ENCODE measurements at places on chromosomes 11 and 22.
A peak's percentile ranks its signal among the peaks of the same experiment; 100 is the strongest.

DNA sequence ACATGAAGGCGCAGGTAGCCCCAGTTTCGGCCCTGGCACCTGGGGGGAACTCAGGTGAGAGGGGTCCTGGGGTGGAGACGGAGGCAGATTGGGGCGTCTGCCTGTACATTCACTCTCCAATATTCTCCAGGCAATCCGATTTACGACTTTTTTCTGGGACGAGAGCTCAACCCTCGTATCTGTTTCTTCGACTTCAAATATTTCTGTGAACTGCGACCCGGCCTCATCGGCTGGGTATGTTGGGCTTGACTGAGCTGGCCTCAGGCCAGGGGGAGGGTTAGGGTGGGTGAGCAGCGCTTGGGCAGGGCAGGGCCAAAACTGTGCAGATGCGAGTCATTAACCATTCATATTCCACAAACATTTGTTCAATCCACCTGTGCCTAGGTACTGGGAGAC is 1.7 kb downstream of the TM7SF2 start:
- DNase-seq = no peak

DNA sequence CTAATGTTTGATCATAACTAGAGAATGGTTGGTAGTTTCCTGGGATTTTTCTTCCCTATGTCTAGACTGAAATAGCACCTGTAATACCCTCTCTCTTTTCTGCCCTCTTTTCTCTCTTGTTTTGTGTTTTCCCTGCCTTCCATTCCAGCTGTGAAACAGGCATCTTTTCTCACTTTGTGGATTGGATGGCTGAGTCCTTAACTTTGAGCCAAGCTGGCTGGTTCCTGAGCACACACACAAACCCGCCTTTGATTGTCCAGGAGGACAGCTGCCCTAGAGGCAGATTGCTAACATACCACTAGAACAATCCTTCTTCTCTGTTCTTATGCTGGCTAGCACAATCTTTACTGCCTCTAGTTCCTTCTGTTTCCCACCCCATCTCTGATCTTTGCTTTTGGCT is 17.7 kb downstream of the CTNND1 start:
- DNase-seq = no peak

DNA sequence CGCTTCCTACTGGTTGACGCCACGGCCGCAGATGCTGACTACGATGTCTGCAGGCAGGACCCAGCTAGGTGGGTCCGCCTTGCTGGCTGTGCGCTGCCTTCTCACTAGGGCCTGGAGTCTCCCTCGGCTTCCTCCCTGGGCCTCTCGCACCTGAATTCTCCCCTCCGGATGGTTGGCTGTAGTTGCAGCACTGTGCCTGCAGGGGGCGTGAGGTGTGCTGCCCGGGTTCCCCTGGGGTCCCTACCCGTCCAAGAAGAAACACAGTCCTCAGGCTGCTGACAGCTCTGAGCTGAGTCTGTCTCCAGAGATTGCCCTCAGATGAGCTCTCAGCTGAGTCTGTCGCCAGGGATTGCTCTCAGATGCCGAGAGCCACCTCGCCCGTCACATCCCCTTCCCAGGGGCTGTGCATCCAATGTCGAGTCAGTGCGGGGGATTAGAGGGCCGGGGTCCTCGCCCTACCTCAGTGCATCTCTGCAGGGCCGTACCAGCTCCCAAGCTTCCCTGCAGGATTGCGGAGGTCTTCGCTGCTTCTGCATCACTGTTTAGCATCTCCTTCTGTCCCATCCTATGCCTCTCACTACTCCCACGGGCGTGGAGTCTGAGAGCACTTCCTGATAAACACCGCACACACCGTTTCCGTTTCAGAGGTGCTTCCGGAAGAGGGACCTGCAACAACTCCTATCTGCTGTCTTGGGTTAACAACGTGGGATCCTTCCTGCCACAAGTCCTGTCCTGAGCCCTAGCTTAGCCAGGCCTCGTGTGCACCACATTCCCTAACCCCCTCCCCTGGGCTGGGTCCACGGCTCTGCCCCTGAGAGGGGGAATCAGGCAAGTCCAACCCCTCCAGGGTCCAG is 196.9 kb downstream of the CSNK2A3 start:
- peak; percentile 15 for DNase-seq

DNA sequence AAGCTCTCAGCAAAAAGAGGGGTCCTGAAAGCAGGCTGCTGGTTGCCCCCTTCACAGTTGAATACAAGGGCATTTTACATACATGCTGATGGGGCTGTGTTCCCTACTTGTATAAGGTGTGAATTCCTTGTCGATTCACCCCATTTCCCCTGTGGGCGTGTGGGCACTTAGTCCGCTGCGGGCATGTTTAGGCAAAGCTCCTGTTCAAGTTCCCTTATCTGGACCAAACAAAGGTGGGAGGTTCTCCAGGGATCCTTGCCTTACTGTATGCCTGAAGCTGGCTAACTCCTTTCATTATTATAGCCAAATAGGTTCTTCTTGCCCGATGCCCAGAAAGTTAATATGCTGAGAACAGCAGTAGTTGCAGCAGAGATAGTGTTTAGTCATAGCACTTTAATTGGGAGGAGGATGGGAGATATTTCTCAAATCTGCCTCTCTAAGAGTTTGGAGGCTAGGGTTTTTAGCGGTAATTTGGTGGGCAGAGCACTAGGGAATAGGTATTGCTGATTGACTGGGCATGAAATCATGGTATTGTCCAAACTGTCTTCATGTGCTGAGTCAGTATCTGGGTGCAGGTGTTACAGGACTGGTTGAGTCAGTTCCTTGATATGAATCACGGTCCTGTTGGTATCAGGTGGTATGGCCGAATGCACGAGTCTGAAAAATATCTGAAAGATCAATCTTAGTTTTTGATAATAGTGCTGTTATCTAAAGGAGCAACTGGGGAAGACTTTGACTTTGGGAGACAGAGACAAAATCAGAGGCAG is 32.7 kb downstream of the METTL15 start:
- no peak for DNase-seq

DNA sequence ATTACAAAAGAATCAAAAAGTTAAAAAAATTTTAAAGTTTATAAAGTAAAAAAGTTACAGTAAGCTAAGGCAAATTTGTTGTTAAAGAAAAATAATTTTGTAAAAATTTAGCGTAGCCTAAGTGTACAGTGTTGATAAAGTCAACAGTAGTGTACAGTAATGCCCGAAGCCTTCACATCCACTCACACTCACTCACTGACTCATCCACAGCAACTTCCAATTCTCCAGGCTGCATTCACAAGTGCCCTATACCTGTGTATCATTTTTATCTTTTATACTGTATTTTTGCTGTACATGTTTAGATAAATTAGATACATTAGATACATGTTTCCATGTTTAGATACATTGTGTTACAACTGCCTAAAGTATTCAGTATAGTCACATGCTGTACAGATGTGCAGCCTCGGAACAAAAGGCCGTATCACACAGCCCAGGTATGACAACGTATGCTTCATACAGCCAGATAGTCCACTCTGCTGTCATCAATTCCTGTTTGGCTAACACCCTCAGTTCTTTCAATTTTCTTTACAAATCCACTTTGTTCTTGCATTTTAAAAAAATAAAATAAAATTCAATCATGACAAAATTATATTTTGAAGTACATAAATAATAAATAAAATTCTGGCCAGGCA is 80.7 kb downstream of the RBFOX2 start:
- no peak for DNase-seq

DNA sequence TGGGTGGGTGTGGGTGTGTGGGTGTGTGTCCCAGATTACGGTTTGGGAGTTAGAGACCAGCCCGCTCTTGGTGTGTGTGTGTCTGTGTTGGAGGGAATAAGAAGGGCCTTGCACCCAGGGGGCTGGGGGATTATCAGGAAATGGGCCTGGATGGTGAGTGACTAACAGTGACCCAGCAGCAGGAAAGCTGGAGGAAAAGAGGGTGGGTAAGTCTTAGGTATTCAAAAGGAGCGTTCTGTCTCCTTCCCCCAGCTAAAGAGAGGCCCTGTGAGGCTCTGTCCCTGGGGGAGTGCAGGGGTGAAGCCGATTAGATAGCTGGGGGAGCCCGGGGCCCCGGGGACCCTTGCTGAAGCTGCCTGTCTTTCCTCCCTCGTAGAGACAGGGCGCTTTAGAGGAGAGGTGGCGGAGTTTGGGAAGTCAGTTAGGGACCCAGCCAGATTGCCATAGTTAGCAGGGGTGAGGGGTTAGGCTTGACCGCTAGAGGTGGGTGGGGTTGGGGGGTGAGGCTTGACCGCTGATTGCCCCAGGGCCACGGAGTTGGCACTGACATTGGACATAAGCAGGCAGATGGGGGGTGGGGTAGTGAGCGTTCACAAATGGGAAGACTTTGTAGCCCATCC is 1.5 kb downstream of the OAF start:
- no peak for DNase-seq

DNA sequence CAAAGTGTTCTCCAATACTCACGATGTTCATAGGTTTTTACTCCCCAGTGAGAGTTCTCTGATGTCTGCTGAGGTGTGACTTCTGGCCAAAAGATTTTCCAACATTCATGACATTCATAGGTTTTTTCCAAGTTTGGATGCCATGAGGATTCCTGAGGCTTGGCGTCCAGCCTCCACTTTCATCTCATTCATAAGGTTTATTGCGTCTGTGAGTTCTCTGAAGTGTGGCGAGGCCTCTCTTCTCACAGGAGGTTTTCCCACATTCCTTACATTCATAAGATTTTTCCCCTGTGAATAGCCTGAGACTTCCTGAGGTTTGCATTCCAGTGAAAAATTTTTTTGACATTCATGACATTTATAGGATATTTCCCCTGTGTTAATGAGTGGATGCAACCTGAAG is 1014.1 kb downstream of the LRRC4C start:
- no peak for DNase-seq

- no peak for DNase-seq
Observed at GRCh38 chr22:23527971-23528740, 51.9 kb downstream of the IGLL1 start.

- DNase-seq = no peak
Observed at GRCh38 chr11:9664276-9665171, 647 bp downstream of the SWAP70 start.

- DNase-seq = no peak
Observed at GRCh38 chr11:96088914-96089313, 165.0 kb upstream of the MTMR2 start.

DNA sequence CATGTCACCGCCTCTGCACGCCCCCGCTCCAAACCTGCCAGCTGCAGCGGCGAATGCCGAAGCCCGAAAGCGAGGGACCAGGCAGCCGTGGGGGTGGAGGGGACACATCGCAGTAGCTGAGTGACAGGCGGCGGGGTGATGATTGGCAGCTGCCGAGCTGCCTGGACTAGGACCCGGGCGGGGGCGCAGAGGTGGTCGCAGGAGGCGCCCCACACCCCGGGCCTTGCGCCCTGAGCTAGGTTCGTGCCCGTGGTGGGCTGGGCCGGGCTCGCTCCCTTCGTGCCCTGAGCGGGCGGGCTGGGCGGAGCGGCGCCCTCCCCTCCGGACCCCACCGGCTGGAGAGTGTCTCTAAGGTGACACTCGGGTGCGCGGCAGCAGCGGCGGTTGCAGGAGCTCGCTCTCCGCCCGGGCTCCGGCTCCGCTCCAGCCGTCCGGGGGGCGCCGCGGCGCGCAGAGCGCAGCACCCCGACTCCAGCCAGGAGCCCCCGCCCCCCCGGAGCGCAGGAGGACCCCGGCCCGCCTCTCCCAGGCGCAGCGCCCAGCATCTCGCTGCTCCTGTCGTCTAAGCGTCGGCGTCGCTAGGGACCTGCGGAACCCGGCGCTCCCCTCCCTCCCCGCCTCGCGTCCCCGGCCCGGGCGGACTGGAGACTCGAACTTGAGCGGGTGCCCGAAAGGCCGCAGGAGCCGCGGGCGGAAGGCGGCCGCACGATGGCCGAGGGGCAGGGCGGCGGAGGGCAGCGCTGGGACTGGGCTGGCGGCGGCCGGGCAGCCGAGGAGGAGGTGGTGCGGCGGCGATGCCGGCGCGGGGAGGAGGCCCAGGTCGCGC is 14.5 kb upstream of the DGKZ start:
- peak; percentile 46 for DNase-seq

DNA sequence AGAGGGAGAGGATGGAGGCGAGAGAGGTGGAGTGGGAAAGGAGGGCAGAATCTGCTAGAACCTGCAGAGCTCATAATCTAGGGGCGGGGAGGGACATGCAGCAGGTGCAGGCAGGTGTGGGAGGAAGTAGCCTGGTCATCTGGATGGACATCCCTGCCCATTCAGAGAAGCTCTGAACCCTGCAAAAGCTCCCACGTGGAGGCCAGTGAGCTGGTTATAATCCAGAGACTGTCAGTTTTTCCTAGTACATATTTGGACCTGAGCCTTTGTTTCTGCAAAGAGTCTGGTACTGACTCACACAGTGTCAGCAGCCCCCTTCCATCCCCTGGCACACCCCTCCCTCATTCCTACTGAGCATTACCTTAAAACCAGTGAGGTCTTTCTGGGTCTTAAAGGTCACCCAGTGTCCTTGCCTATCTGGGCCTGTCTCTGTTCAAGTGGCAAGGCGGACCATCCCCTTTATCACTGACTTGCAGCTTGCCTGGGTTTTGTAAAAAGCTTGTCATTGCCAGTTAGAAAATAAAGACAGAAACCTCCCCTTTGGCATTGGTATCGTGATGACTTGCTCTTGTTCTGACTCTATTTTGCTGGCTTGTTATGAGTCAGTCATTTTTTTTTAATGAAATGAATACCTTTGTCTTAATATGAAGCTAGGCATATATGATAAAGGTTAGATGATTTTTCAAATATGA is 26.1 kb downstream of the PTPRJ start:
- DNase-seq = no peak

DNA sequence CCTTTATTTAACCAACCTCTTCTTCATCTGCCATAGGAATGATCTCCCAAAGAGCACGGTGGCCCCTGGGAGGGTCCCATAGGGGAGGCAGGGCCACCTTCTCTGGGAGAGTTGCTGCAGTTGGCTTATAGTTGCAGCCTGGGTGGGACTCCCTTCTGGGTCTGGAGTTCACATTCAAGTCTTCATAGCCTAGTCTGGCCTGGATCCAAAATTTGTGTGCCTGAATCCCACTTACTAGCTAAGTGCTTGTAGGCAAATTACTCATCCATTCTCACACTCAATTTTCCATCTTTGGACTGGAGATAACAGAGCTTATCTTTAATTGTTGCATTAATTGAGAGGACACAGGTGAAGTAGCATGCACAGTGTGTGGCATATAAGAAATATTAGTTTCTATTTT is 163.6 kb downstream of the GRIK4 start:
- no peak for DNase-seq

DNA sequence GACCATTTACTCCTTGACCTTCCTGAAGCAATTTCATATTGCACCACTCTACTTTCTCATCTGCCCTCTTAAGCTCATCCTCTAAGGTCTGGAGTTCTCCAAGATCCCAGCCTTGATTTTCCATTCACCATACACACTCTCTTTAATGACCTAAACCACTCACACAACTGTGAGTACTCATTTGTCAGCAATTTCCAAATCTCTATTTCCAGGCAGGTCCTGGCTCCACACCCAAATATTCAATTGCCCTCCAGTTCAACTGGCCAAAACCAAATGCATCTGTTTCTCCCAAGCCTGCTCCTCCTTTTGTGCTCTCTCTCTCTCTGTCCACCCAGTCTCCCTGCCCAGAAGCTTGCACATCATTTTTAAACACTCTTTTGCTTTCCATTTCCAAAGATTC is 39.6 kb downstream of the NEU3 start:
- no peak for DNase-seq

DNA sequence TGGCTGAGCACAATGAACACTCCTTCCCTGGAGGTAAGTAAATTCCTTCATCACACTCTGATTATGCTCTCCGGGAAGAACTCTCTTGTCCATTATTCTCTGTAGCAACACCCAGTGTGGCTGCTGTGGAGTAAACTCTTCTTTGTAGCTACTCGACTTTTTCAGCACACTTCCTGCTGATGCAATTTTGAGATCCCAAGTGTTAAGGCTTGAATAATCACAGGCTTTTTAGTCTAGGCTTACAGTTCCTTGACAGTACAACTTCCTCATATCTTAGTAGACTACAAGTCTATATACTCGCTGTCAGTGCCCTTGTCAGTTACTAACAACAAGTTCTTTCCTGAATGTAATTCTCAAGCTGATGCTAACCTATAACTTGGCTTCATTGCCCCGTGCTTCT is 301.8 kb upstream of the API5 start:
- no peak for DNase-seq

Measured in activated naive CD4-positive, alpha-beta T cell (primary cell).